ENCODE measurements at places on chromosomes 6 and 20.
A peak's percentile ranks its signal among the peaks of the same experiment; 100 is the strongest.

- no peak for DNase-seq
These were observed 202.0 kb upstream of the ZNF184 start for GRCh38 chr6:27674882-27675281.

DNA sequence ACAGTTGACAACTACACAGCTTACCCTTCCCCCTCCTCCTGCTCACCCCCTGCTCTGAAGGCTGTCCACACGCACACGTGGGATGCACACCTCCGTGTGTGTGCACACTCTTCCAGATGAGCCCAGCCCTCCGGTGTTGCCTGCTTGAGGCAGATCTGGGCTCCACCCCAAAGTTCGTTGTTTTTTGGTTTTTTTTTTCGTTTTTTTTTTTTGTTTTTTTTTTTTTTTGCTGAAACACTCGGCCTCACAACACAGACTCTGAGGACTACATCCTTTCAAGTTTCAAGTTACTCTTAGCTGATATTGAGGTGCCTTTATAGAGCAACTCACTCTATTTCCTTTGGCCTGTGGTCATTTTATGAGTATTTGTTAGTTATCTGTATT lies 88.2 kb downstream of the RREB1 start:
- DNase-seq: no peak

GRCh38 chr6:167710363-167710920 lies 116.3 kb upstream of the AFDN start:
- no peak for DNase-seq

DNA sequence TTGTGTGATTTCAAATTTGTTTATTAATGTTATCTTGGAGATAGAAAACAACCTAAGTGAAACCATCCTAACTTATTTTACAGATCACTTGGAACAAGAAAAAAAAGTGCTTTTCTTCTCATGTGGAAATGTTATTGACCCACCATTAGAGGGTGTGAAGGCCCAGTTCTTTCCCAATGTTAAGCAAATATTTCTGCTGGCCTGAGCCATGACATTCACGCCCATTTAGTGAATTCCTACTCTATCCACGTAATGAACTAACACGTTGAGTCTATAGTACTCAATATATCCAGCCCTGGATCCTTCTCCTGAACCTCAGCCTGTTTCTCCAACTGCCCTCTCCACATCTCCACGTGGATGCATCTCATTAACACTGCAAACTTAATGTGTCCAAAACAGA lies 180.6 kb upstream of the ZFP64 start:
- no peak for DNase-seq

- no peak for DNase-seq
These were observed 28.5 kb upstream of the MPC1 start for GRCh38 chr6:166411271-166411670.

GRCh38 chr6:145963216-145964068 lies 716 bp downstream of the SHPRH start:
- peak; percentile 61 for DNase-seq

DNA sequence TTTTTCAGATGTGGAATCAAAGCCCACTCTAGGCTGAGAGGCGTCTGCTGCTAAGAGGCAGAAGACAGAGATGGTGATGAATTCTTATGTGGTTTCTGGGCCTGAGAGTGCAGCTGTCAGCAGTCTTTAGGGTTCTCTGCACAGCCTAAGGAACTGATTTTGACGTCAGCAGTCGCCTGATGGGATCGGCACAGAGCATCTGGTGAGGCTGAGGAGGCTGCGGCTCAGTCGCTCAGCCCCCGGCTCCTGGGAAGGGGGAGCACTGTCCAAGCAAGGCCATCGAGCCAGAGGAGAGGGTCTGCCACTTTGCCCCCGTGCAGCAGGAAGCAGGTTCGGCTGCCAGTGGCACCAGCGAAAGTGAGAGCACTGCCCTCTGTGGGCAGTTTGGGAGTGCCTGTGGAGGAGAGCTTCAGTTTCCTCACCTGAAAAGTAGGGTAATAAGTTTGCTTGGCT lies 92.5 kb downstream of the TCP11 start:
- DNase-seq: peak; percentile 27
